ENCODE measurements at places on chromosomes 1 and 21.
A peak's percentile ranks its signal among the peaks of the same experiment; 100 is the strongest.

GRCh38 chr1:184368354-184368753 lies 18.5 kb upstream of the C1orf21 start:
- DNase-seq, result no peak

DNA sequence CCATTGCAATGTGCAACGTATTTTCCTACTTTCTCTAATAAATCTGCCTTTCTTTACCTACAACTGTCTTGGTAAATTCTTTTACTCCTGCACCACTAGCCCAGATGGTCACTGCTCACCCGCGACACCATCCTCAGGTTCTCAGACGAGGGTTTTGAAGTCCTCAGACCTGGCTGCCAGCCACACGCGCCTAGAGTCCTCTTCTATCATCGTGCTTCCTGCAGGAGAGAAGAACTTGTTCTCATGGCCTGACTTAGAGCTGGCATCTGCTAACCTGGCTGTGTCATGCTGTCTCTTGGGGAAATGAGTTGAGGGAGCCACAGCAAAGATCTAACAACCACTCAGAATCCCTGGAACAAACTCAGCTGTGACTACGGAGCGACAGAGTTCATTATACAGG lies 30.3 kb upstream of the PGBD5 start:
- no peak for DNase-seq

GRCh38 chr1:176692988-176693696 lies 230.2 kb downstream of the PAPPA2 start:
- no peak for DNase-seq

GRCh38 chr1:221310180-221310579 lies 430.9 kb downstream of the HLX start:
- DNase-seq, result no peak

- no peak for DNase-seq
Measured at GRCh38 chr1:68973459-68974244, 476.8 kb upstream of the DEPDC1 start.

DNA sequence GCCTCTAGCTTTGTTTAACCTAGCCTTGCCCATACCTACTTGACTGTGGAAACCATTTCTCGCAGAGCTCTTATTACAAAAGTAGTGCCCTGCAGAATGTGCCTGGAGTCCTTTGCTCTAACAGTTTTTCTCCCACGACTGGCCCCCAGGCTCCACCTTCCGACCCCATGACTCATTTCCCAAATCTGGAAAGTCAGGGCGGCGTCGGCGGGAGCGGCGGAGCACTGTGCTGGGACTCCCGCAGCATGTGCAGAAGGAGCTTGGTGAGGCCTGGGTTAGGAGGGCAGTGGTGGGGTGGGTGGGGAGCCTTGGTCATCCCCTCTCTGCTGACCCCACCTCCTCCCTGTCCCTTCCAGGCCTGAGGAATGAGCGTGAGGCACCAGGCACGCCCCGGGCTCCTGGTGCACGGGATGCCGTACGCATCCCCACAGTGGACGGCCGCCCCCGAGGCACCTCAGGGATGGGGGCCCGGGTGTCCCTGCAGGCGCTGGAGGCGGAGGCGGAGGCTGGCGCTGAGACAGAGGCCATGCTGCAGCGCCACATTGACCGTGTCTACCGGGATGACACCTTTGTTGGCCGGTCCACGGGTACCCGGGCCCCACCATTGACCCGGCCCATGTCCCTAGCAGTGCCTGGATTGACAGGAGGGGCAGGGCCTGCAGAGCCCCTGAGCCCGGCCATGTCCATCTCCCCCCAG lies 47.5 kb downstream of the YARS1 start:
- DNase-seq, result no peak

GRCh38 chr1:111161843-111162487 lies 21.9 kb downstream of the CEPT1 start:
- DNase-seq, result no peak

- DNase-seq, result peak; percentile 17
Measured at GRCh38 chr1:192983349-192983980, 75.7 kb downstream of the UCHL5 start.

- DNase-seq, result no peak
Measured at GRCh38 chr1:65412256-65412983, 8.0 kb upstream of the LEPR start.

- no peak for DNase-seq
Measured at GRCh38 chr1:228142155-228142691, 2.1 kb downstream of the GUK1 start.

- no peak for DNase-seq
Measured at GRCh38 chr1:16186655-16187235, 25.7 kb downstream of the ARHGEF19 start.

GRCh38 chr1:163303561-163303960 lies 18.2 kb upstream of the NUF2 start:
- no peak for DNase-seq

DNA sequence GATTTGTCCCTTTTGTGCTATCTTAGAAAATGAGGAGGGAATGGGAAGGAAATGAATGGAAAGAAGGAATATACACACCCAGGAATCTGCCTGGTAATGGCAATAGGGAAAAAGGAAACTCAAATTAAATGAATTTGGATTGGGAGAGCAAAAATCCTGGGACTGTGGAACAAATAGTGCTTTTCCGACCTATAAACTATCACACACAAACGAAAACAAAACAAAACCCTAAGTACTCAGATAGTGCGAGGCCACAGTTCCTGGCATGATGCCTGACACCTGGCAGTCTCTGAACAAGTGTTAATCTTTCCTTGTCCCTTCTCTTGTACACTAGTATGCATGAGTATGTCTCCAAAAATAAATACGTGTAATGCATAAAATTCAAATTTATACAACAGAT lies 319.8 kb upstream of the SPAG17 start:
- no peak for DNase-seq

DNA sequence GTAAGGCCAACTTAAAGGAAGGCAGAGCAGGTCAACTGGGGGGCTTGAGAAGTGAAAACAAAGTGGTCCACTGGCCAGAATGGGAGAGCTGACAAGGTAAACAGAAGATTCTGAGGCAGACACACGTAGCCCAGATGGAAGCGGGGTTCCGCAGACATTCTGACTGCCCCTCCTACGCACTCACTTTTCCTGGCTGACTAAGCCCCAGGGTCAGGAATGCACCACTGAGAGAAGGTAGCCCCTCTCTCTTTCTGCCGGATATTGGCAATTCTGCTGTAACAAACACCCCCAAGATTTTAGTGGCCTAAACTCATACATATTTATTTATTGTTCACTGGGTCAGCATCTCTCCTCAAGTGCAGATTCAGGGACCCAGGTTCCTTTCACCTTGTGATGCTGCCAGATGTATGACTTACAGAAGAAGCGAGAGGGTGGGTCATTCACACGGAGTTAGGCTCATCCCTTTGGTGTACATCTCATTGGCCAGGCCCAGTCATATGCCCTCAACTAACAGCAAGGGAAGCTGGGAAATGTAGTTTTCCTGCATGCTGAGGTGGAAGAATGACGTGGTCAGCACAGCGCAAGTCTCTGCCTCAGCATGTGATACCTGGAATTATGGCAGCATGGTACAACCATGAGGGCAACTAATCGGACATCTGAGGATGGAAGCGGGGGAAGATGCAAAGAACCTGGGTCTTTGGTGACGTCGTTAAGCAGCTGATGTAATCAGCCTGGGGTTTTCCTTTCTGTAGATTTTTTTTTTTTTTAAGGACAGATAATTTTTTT lies 43.4 kb upstream of the MRPS6 start:
- peak; percentile 32 for DNase-seq

DNA sequence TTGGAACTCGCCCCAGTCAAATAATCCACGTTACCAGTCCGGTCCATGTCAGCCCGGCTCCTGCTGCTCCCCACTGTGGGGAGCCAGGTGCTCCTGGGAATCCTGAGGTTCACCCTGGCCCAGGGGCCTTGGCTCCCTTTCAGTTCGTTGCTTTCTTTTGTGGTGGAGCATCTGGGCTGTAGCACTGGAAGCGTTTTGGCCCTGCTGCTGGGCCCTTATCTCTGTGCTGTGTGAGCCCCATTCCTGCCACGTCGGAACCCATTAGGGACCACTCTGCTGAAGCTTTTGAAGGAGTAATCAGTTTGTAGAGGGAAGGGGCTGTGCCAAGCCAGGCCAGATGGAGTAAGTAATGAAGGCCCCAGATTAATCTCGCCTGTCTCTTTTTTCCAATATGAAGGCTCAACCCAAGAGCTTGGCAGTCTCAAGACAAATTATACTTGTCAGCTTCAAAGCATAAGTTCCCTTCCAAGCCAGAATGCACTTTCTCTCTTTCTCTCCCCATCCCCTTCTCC lies 82.3 kb downstream of the PGM1 start:
- no peak for DNase-seq

DNA sequence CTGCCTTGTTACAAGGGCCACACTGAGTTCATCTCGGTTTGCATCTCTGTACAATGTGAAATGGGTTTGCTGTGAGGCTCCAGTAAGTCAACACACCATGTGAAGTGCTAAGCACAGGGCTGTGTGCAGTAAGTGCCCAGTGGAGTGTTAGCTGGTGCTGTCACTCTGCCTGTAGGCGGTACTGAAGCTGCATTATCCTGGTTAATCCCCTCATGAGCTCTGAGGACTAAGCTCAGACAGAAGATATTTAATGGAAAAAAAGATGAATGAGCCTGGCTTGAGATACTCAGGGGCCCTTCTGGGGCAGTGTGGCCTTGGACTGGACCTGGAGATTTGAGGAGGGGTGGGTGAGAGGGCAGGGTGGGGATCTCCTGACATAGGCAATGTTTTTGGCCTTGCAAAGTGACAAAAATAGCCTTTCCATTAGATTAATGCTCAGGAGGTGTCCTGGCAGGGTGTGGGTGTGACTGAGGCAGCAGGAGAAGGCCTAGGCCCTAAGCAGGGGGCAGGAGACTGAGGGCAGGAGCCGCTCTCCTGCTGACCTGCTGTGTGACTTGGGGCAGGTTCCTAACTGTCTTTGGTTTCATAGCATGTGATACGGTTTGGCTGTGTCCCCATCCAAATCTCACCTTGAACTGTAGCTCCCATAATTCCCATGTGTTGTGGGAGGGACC lies 570.5 kb downstream of the PTPRU start:
- no peak for DNase-seq

DNA sequence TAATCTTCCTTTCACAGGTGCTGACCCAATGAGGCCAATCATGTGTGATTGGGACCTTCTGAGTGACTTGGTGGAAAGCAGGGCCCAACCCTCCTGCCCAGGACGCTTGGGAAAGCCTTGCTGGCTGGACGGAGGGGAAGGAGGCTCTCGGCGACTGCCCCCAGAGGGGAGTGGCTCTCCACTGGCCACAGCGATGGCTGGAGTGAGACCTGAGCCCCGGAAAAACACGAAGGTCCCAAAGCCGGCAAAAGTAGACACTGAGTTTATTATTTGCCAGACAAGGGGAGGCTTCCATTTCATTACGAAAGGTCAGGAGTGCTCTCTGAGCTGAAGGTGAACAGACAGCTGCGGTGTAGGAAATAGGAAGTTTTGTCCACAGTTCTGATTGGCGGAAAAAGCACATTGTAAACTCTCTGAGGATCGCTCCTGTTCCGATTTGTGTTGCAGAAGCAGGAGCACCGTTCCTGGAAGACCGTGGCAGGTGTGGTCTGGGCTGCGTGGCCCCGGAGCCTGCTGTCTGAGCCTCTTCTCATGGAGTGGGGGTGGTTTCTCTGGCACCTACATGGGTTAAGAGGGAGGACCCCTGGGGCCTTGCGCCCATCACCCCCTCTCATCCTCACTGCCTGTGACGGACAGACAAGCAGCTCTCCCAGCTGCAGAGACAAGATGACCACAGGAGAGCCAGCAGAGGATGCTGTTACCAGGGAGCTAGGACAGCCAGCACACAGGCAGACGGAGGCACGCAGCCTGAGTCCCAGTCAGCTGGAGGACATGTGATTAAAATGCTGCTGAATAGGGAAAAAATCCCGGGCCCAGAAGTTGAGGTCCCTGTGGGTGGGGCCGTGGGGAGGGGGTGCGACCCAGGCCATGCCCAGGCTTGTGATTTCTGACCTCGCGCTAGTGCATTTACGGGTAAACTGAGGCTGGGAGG lies 41.5 kb downstream of the KRTAP10-1 start:
- no peak for DNase-seq

- no peak for DNase-seq
Measured at GRCh38 chr1:154398141-154398540, 7.0 kb upstream of the IL6R start.

DNA sequence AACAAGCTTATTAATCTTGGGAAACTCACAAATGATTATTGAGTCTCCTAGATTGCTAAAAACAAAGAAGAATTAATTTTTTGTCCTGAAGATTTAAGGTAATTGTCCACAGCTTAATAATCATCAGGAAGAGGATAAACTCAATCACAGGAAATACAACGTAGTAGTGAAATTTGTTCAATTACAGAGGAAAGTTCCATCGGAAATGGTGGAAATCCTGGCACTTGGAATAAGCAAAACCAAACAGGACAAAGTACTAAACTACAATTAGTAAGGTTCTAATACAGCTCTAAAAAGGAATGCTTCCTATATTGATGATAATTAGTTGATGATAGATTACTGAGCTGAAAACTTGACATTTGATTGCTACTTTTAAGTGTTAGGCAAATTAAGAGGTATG lies 485.4 kb downstream of the USP25 start:
- DNase-seq, result no peak

GRCh38 chr1:212129781-212130180 lies 94.2 kb downstream of the DTL start:
- no peak for DNase-seq

DNA sequence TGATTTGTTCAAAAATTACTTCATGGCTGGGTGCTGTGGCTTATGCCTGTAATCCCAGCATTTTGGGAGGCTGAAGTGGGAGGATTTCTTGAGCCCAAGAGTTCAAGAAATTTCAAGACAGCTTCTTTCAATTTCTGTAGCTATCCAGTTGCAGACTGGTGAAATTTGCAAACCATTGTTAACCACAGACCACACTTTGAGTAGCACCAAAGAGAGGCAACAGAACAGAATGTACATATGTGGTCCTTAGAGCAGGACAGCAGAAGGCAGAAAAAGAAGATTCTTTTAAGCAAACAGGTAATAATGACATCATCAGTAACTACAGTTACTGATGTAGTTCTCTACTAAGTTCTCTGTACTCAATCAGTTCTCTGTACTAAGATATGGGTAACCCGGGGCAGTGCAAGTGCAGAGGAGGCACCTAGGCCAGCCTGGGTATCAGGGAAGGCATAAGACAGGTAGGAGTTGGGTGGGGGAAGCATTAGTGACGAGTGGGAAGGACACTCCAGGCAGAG lies 5.5 kb upstream of the KLF17 start:
- no peak for DNase-seq

GRCh38 chr1:196877964-196878363 lies 9.9 kb upstream of the CFHR4 start:
- DNase-seq, result no peak

- DNase-seq, result no peak
Measured at GRCh38 chr1:2606881-2607621, 20.5 kb downstream of the PRXL2B start.

GRCh38 chr1:203103216-203103615 lies 17.4 kb upstream of the MYOG start:
- no peak for DNase-seq

GRCh38 chr1:11168731-11169130 lies 20.4 kb upstream of the ANGPTL7 start:
- DNase-seq, result no peak

DNA sequence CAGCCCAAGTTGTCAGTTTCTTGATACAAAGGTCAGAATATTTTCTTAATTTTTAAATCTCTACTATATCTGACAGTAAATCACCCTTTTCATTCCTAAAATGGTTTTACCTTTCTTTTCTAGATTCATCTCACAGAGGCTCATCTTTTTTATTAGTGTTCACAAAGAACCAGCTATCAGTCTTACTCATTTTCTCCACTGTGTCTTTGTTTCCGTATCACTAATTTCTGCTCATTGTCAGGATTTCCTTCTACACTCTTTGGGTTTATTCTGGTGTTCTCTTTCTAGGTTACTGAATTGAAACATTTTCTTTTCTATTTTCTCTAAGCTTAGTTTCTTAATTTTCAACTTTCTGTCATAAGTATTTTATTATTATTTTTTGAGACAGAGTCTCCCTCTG lies 8.7 kb downstream of the AGPAT3 start:
- DNase-seq, result no peak

Measured in activated naive CD4-positive, alpha-beta T cell treated with anti-CD3 and anti-CD28 coated beads, Interleukin-2, amount 50 U/mL, for 16 hours (primary cell).